Activated T-cell treated with anti-CD3 and anti-CD28 coated beads for 48 hours (primary cell): ENCODE measurements at places on chromosomes 6 and 20.

DNA sequence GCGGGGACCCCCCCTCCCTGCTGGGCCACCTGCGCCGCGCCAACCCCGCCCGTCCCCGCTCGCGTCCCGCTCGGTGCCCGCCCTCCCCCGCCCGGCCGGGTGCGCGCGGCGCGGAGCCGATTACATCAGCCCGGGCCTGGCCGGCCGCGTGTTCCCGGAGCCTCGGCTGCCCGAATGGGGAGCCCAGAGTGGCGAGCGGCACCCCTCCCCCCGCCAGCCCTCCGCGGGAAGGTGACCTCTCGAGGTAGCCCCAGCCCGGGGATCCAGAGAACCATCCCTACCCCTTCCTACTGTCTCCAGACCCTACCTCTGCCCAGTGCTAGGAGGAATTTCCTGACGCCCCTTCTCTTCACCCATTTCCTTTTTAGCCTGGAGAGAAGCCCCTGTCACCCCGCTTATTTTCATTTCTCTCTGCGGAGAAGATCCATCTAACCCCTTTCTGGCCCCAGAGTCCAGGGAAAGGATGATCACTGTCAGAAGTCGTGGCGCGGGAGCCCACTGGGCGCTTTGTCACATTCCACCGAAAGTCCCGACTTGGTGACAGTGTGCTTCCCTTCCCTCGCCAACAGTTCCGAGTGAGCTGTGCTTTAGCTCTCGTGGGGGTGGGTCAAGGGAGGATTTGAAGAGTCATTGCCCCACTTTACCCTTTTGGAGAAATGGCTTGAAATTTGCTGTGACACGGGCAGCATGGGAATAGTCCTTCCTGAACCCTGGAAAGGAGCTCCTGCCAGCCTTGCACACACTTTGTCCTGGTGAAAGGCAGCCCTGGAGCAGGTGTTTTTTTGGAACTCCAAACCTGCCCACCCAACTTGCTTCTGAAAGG, 2.1 kb downstream of the VEGFA start:
- DNase-seq = peak; percentile 75

- DNase-seq = no peak
Observed at GRCh38 chr20:1242530-1242929, 16.7 kb downstream of the RAD21L1 start.

DNA sequence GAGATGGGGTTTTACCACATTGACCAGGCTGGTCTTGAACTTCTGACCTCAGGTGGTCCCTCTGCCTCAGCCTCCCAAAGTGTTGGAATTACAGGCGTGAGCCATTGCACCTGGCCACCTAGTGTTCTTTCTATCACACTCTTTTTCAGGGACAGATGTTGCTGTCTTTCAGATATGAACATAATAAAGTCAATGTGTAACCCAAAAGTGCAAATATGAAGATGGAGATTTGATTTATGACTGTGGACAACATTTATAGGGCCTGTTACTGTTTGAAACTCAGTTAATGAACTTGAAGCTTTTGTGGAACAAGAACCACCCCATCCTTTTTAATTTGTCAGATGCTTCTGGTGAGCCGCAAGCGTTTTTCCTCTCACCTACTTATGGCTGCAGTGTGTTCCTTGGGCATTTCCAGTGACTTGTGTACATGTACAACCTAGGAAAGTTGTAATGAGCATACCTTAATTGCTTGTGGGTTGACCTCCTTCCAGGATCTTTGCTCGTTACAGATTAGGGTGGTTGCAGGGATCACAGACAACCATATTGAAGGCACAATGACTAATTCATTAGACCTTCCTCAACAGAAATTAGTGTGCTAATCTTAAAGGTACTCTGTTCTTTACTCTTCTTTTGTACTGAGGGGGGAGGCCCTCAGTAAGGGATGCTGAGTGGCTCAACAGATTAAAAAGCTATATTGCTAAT, 6.8 kb downstream of the TBPL1 start:
- no peak for DNase-seq

DNA sequence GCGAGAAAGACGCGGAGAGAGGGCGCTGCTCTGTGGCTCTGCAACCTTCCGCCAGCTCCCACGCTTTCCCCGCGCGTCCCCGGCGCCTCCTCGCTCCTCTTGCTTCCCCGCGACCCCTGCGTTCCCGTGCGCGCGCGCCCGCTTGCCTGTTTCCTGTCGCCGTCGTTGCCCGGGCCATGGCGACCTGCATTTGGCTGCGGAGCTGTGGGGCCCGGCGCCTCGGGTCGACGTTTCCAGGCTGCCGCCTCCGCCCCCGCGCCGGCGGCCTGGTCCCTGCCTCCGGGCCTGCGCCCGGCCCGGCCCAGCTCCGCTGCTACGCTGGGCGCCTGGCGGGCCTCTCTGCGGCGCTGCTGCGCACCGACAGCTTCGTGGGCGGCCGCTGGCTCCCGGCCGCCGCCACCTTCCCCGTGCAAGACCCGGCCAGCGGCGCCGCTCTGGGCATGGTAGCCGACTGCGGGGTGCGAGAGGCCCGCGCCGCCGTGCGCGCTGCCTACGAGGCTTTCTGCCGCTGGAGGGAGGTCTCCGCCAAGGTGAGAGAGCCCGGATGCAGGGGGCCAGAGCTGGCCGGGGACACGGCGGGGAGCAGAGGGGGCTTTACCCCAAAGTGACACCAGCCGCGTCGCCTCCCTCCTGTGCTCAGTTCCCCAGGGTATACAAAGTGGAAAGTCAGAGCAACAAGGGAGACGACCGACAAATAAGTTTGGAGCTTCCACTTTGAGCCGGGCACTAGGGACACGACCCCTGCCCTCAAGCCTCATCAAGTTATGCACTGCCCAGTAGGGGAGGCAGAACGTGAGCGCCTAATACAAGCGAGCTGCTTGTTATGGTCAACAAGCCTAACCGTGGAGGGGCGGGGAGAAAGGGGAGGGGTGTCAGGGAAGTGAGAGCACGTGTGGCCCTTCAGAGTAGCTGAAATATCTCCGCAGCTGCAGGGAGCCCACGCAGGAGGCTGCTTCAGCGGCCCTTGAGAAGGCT, at the start of gene ALDH5A1:
TSS of gene ALDH5A1 (plus strand) at position 149 of the 975 bp plus-strand sequence. CDS start at position 177, 28 bp downstream.
- DNase-seq = peak; percentile 78

GRCh38 chr6:64085126-64085525, 449.5 kb downstream of the PHF3 start:
- no peak for DNase-seq

DNA sequence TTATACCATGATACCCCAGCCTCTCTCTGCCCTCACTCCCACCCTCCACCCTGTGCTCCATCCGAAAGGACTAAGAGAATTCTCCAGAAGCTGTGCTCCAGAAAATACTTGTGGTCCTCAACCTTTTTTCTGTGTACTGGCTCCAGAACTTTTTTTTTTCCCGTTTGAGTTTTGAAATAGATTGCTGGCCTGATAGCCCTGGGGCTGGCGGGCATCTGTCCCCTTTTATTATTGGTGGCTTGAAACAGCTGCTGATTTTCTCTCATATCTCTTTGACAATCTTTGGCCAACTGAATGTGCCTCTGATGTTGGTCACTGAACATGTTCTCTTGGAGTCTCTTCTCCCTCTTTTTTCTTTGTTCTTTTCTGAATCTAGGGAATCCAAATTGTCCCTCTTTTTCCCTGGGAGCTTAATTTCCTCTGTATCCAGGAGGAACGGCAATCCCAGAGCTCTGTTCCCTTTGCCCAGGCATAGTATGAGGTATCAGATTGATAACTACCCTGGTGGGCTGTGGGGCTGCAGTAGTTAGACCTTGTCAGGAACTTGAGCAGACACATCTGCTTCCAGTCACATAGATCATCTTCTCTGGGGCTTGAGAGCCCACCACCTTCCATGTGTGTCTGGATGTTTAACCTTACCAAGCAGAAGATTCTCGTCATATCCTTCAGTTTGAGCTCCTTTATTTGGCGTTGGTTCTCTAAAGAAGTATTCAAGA, 1.6 kb downstream of the PPARD start:
- DNase-seq = no peak

DNA sequence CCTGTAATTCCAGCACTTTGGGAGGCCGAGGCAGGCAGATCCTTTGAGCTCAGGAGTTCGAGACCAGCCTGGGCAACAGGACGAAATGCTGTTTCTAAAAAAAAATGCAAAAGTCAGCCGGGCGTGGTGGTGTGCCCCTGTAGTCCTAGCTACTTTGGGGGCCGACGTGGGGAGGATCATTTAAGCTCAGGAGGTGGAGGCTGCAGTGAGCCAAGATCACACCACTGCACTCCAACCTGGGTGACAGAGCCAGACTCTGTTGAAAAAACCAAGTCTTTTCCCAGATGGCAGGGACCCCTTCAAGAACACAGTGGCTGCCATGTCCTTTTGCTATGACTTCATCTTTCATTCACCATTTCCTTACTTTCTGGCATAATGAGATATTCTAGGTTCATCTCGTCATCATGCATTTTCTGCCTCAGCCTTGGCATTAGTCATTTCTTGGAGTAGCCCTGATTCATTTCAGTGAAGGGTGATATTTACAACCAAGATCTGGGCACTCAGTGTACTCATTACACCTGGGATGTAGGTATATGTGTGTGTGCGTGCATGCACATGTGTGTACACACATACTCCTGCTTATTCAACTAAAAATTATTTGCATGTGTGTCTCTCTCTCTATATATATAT, 61.4 kb upstream of the TOX2 start:
- DNase-seq = no peak

- no peak for DNase-seq
Observed at GRCh38 chr6:117504478-117505144, 22.1 kb downstream of the DCBLD1 start.

- no peak for DNase-seq
Observed at GRCh38 chr6:19552076-19552475, 285.1 kb upstream of the ID4 start.

DNA sequence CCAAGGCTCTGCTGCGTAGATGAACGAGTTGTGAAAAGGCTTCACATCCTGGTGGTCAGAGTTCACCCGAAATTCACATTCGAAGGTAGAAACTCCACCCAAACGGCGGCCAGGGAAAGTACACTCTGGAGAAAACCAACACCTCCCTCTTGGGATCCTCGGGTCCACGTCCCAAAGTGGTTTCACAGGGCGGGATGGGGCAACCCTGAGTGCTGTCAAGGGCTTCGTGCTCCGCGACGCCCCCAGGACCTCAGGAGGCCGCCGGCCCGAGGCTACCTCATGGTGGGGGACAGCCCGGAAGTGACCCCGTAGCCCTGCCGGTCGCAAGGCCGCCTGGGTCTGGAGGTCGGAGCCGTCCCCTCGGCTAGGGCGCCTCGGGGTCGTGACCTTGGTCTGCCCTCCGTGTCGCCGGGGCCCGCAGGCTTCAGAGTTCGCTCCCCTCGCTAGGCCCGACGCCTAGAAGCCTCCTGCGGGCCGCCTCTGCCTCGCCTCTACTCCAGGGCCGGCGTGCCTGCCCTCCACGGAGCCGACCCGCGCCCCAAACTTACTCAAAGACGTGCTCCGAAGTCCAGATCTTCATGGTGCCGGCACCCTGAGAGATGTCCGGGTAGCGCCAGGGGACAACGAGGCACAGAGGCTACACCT, at the start of gene PRELID3B:
TSS of gene PRELID3B (minus strand) at position 636 of the 645 bp plus-strand sequence. CDS start at position 580, 56 bp downstream.
- DNase-seq = no peak

GRCh38 chr6:169534039-169534421, 167.8 kb downstream of the WDR27 start:
- DNase-seq = no peak

DNA sequence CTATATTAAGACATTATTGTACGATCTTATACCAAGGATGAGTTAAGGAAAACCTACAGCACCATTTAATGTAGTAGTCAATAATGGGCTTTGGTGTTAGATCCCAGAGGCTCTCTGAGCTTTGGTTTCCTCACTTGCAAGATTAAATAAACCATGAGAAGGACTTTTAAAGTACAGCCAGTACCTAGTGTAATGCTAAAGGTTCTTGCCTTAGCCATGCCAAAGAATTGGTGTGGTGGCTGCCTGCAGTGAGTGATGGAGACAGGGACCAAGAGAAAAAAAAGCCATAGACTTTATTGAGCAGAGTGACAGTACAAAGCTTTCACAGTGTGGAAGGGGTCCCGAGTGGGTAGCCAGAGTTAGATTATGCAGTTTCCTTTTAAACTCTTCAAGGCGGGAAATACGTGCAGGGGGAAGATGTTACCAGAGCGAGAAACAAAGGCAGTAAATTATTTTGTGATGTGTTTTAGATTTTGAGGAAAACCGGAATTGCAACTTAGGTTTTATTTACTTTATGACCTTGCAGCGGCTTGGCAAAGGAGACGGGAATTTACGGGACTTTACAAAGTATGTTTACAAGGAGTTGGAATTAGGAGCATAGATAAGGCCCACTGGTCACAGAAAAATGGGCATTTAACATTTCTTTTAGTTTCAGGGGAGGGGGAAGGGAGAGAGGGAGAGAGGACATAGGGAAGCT, 100.4 kb downstream of the MYO6 start:
- DNase-seq = no peak

- no peak for DNase-seq
Observed at GRCh38 chr6:154767003-154767723, 33.9 kb downstream of the SCAF8 start.

DNA sequence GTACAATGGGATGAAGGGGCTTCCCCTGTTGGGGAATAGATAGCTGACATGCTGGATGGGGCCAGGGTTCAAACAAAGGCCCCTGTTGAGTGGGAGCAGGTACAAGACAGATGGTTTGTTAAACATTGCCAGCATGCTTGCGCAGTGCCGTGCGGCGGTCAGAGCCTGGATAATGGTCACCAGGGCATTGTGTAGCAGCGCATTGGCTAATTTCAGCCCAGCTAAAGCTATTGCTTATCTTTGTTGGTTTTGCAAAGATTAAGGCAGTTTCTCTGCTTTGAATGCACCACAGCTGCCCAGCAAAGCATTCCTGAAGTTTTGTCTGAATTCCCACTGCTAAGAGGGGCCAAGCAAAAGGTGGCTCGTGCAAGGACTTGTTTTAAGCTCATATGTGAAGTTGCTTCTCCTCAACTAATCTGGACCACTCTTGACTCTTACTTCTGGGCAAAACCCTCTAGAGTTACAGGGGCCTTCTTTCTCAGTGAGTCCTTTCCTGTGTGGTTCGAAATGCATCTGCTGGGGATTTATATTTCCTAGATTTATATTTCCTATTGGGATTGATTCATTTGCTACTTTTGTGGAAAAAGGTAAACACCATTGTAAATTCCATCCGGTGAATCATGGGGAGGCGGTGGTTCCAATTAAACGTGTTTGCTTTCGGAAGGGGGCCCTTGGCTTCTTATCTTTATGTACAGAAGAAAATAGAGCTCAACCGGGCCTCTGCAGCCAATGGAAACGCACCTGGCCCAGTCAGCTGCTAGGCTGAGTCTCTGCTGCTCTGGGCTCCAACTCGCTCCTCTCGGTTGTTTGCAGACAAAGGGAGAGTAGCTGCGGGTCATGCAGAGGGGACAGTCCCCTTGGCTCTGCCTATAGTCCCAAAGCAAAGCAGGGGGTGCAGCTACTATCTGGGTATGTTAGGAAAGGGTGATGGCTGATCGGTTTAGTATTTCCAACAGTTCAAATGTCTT, 72.1 kb downstream of the FOXA2 start:
- no peak for DNase-seq

DNA sequence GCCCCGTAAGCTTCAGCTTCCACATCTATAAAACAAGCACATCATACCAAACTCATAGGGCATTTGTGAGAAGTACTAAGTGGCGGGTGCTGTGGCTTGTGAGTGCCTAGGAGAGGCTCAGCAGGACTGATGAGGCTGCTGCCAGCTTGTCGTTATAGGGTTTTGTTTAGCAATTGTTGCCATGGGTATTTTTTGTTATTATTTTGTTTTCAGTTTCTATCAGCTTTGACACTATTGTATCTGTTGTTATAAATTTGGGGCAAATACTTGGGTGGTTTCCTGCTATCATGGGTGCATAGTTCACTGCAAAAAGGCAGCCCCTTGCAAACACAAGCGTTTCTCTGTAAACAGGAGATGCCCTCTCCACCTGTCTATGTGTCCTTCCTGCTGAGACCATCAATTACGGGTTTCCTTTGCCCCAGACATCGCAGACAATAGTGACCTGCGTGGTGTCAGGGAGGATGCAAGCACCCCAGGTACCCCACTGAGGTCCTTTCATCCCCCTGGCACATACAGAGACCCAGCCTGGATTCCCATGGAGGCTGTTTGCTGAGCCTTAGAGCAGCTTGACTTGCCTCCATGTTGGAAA, 3.1 kb upstream of the CCDC167 start:
- no peak for DNase-seq
